NCI-H460 (cell line): ENCODE measurements at places on chromosomes 1 and 21. TPM values are rescaled to one million over a fixed set of nuclear protein-coding genes. Genes with fewer than 3 reads are reported as not detected.
A peak's percentile ranks its signal among the peaks of the same experiment; 100 is the strongest.

- no peak for DNase-seq
Measured at GRCh38 chr1:46575300-46575699, 23.9 kb upstream of the KNCN start.

DNA sequence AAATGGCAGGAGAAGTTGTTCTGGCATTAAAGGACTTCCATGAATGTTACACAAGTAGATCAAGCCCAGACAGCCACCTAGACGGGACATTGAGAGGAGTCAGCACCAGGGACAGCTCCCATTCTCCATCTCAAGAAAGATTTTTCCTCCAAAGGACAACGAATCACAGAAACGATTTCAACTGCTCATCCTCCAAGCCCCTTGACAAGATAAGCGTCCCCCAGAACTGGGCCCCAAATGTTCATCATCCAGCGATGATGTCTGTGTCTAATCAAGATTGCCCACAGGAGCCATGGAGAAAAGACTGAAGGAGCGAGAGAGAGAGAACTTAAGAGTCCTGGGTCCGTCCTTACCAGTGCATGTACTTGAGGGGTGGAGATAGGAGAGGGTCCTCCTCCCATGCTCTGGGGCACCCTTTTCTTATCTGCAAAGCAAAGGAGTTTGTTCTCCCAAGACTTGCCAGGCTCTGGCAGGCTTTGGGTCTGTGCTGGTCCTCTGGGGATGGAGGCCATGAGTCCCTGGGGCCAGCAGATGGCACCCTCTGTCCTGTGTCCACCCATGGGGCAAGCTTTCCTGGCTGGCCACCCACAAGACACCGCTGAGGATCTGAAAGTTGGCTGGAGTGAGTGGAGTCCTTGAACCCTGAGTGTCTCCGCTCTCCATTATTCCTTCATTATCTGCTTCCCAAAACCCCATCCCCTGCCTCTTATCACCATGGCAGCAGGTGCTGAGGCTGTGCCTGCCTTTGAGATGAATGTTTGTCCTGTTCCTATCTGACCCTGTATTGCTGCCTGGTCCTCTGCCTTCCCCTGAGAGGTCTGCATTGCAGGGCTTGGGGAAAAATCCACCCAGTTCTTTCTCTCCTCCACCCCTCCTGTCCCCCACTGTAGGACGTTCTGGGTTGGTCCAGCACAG lies 164.6 kb downstream of the ACTL8 start:
- DNase-seq, result peak; percentile 27

- DNase-seq, result no peak
Measured at GRCh38 chr1:223479718-223480425, 86.7 kb downstream of the CCDC185 start.

DNA sequence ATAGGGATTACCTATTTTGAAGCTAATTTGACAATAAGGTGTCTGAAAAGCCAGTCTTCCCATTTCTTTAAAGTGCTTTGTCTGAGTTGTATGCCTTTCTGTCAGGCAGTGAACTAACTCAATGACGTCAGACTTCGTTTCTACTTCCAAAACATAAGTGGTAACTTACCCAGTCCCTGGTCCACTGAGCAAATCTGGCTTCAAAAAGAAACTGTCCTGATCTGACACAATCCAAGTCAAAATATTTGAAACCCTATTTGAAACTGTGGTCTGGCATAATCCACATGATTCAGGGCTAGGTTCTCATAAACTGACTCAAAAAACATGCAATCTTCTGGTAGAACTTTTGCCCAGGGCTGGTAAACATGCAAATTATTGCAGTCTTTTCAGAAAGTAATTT lies 34.0 kb downstream of the DIRAS3 start:
- no peak for DNase-seq

GRCh38 chr1:202165942-202166843 lies 5.8 kb upstream of the PTPN7 start:
- DNase-seq, result no peak

DNA sequence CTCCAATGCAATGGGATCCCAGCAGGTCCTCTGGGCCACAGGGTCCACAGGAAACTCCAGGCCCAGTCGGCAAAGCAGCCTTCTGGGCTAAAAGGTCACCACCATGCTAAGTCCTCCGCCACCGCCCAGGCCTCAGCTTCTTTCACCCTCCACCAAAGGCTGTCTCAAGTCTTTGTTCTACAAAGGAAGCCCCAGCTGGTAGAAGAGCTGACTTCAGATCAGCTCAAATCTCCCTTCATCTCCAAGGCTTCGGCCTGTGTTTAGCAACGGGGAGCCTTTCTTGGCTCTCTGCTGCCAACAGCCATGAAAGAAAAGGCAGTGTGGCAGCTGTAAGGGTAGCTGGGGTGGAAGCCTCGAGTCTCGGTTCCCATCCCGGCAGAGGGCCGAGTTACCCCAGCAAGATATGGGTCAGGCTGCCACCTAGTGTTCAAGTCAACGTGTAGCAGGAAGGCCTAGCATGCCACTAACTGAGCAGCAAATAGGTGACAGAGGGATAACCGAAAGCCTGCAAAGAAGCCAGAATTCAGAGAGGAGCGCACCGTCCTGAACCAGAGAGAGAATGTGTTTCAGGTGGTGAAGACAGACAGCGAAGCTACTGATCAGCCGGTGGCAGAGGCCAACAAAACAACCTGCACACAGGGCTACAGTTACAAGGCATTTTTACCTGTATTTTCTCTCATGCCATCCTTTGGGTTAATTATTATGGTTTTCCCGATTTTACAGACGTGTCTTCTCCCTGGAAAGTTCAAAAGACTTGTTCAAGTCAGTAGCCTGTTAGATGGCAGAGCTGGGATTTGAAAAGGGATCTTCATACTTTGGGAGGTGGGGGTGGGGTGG lies 26.8 kb upstream of the CRNN start:
- DNase-seq, result peak; percentile 81

GRCh38 chr21:43868461-43868860 lies 3.4 kb downstream of the AGPAT3 start:
- no peak for DNase-seq

DNA sequence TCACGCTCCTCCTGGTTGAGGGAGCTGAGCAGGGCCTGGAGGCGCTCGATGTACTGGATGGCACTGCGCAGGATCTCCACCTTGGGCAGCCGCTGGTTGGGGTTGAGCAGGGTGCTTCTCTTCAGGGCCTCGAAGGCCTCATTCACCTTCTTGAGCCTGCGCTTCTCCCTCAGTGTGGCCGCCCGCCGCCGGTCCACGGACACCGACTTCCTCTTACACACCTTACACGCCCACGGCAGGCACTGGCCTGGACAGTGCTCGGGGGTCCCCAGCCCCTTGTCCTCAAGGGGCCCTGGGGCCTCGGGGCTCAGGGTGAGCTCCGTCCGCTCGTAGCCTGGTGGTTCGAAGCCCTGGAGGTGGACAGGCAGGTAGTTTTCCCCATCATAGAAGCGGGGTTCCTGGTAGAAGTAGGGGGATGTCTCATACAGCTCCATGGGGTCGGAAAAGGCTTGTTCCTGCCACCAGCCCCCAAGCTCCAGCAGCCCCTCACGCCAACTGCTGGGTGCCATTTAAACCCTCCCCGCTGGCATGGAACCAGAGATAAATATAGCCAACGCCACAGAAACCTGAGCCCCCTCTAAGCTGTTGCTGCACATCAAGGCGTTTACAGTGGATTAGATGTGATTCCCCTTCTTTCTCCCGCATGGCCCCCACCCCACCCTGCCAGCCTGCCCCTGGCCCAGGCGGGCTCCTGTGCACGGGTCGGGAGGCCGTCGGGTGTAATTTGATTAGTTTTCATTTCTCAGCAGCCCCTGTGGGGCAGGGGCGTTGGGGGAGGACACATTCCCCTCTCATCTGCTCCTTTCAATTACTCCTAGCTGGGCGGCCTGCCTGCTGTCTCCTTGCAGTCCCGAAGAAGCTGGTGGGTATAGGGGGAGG lies at the start of gene MYOG:
Gene MYOG (minus strand): TSS at position 485 of the 879 bp plus-strand sequence. CDS start 51 bp downstream, at position 434.
- no peak for DNase-seq

DNA sequence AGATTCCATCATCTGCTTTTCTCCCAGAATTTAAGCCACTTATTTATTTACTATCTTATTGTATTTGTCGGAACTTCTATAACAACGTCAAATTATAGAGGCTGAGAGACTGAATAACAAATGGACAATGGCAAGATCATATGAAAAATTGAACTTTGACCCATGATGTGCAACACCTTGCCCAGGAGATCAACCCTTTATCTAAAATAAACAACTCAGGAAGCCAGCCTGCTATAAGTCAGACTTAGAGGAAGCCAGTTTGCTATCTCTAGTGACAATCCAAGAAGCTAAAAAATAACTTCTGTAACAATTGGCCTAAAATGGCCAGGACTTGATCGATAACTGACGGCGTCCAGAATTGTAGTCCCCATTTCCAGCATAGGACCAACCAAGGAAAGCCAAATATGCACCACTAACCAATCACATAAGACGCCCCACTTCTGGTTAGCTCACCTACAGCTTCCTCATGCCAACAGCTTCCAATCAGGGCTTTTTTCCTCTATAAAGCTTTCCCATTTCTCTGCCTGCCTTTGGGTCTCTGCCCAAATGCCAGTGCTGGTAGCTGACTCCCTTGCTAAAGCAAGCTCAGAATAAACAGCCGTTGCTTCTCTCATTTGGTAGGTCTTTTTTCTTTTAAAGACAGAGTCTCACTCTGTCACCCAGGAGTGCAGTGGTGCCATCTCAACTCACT lies 28.5 kb downstream of the ANP32E start:
- no peak for DNase-seq

DNA sequence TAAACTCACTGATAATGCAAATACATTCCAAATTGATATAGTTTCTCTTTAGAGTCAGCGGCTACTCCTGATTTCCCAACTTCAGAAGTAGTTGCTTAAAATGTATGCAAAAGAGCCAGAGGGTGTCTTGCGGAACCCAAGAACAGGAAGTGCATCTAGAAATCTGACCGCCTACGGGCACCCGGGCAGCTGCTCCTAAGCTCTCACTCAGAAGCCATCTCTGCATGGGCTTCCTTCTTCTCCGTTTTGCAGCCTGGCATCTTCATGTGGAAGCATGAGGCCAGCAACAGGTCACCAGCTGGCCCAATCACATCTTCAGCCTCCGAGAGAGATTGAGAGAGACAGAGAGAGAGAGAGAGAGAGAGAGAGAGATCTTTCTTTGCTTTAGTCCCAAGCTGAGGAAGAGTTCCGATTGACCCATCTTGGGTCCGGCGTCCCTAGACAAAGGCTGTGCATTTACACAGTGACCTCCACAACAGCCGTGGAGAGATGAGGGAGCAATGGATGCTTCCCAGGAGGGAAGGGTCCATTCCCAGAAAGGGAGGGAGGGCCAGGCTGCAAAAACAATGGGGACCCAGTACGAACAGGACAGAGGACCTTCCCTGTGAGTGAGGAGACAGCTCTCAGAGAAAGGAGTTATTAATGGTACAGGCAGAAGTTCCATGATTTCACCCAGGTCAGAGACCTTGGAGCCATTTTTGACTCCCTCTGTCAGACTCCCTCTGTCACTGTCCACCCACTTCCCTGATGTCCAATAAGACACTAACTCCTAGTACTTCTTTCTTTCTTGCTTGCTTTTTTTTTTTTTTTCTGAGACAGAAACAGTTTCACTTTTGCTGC lies 28.2 kb upstream of the SLC30A1 start:
- no peak for DNase-seq

DNA sequence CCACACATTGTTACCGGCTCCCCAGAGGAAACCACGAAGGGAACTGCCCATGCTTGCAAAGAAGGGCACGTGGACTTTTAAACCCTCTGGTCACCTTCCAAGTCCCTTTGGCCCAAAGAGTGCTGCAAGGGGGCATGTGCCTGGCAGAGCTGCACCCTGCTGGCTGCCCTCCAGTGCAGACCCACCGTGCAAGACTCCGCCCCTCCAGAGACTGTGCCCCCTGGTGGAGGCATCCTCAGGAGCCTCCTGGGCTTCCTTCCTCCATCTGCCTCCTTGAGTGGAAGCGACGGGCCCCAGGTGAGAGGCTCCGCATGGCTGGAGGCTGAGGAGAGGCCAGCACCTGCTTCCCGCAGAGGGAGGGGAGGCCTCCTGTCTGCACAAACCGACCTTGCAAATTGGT lies 100.6 kb downstream of the CRYAA start:
- no peak for DNase-seq

GRCh38 chr1:177033628-177034027 lies 130.9 kb downstream of the ASTN1 start:
- no peak for DNase-seq

DNA sequence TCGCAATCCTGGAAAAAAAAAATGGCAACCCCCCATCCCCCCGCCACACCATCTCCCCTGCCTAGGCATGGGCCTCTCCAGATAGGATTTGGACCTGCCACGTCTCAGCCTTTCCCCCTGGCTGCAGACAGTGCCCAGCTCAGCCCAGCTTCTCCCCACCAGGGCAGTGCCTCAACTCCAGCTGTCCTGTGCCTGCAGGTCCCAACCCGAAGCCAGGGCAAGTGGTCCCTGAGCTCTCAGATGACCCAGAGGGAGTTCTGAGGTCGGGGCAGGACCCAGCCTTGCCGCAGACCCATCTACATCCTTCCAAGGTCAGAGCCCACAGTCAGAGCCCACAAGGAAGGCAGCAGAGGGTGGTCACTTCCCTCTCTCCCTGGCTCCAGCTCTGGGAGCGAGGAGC lies 86.7 kb upstream of the POU3F1 start:
- no peak for DNase-seq

DNA sequence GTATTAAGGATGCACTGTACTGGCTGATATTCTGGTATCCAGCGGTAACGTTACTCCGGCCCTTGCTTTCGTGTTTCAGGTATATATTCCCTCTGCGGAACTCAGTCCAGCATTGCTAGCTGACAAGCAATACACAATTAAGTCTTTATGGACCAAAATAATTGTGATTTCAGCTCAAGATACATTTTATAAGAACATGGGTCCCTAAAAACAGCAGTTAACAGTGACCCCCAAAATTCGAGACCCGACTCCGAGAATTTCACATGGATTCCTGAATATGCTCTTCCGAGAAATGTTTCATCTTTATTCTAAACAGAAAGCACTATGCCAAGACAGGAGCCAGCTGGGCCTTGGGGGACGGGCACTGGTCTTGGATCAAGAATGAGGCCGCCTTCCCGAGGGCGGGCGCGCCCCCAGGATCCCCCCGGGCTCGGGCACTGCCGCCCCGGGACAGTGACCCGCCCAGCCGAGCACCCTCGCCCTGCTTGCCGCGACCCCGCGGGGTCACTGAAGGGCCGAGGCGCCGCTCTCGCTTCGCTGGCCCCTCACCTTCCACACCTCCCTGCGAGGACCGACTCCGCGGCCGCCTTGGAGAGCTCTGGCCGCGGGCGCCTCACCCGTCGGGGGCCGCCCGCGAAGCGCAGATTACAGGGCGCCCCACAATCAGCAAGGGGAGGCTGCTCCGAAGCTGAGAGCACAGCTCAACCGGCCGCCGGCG lies 610 bp downstream of the SCYL3 start:
- peak; percentile 3 for DNase-seq

LCE3E gene
- not detected in 2 replicates for total RNA-seq

LCE1D gene
- total RNA-seq, result not detected in 2 replicates

CDCA8 gene
- total RNA-seq, result 19.5 and 23.9 TPM in 2 replicates

MAP3K6 gene
- total RNA-seq, result 2.7 and 4.4 TPM in 2 replicates

TMEM125 gene
- not detected in 2 replicates for total RNA-seq

ACADM gene
- 42.9 and 50.0 TPM in 2 replicates for total RNA-seq

PLA2G2F gene
- total RNA-seq, result not detected in 2 replicates

C1QB gene
- total RNA-seq, result not detected in 2 replicates

ADAM30 gene
- not detected in 2 replicates for total RNA-seq

PLXNA2 gene
- total RNA-seq, result 5.4 and 6.5 TPM in 2 replicates

EPHA10 gene
- 0.05 and 0.43 TPM in 2 replicates for total RNA-seq

ASPM gene
- total RNA-seq, result 57.8 and 67.7 TPM in 2 replicates

CASQ2 gene
- total RNA-seq, result not detected in 2 replicates

TTLL7 gene
- 4.4 and 4.8 TPM in 2 replicates for total RNA-seq
